ENCODE measurements at places on chromosomes 2 and 18.

DNA sequence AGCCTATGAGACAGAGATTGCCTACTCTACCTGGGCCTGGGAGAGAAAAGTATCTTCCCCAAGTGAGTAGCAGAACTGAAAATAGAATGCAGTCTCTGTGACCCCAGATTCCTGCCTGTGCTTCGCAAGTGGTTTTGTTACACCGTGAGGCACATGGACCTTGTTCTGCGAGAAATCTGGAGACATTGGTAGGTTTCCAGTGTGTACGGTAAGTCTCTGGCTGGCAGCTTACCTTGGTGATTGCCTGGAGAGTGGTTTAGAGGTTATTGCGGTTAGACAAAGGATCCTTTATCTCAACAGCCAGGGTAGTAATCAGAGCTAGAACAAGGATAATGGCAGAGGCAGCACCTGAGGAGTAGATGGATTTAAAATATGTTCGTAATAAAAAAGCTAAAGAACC is 606.0 kb upstream of the GCFC2 start:
- DNase-seq, result no peak

- no peak for DNase-seq
These were observed 66.4 kb downstream of the VIT start for GRCh38 chr2:36762764-36763490.

DNA sequence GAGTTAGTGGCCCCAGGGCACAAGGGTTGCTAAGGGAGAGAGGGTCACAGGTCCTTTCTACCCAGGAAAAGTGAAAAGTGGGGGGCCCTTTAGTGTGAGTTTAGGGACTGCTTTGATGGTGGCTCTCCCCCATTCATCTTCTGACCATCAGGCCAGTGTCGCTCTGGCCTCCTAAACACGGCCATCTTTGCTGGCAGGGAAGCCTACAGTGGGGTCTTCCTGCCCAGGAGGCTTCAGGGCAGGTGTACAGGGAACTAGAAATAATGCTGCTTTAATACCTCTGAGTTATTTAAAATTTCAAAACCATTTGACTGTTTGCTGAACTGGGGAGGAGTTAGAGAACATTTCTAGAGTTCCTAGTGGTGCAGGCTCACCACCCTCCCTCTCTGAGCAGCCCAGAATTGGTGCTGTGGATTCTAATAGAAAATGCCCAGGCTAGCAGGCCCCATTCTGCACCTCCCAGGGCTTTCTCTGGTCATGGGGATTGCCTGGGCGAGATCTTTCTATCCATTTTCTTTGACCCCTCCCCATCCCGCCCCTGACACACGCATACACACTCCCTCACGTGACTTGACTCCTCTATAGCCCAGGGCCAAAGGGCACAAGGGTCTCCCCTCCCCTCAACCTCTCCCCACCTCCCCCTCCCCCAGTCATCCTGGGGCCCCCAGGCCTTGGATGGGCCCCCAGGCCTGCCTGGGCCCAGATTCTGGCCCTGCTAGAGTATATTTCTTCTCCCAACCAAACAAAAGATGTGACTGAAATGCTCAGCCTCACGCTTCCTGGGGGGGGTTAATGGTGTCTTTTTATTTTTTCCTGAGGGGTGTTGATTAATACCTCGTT is 3.1 kb downstream of the PKDCC start:
- no peak for DNase-seq

DNA sequence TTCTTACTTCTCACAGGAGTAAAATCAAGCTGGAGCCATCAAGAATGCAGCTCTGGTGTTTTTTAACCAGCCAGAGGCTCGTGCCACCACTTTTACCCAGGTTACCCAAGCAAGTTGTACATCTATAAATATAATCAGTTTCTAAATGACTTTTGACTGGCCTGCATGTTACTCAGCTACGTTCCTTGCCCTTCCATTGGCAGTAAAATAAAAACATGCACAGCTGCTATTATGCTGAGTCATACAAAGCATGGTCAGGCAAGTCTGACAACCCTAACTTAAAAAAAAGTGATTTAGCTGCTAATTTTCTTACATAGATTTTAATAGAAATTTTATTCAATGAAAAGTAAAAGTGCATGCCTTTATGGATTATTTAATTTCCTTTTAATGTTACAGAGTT is 111.7 kb upstream of the CSRNP3 start:
- peak; percentile 71 for DNase-seq

DNA sequence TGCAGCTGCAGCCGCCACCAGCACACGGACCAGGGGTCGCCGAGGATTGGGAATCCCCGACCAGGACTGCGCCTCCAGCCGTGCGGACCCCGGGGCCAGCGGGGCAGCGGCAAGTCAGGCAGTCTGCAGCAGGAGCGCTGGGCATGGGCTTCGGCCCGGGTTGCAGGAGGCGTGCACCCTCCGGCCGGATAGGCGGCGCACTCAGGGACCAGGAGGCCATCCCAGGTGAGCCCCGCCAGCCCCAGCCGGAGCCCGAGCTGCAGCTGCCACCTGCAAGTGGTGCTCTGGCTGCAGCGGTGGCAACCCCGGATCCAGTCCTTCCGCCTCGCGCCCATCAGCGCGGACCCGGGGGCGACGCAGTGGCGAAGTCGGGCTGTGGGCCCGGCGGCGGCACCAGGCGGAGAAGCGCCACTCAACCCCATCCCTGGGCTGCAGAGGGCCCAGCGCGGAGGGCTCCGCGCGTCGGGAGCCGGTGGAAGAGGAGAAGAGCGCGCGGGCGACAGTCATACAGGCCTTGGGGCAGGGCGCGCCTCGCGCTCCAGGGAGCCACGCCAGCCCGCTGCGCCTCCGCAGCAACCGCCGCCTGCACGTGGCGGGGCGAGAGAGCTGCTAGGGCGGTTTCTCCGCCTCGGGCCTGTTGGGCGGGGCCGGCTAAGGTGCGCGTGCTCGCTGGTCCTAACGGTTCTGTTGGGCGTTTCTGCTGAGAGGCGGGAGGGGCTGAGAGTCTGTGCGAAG is 73.8 kb downstream of the RPIA start:
- peak; percentile 58 for DNase-seq

- no peak for DNase-seq
These were observed 21.3 kb upstream of the LDAH start for GRCh38 chr2:20844246-20844645.

DNA sequence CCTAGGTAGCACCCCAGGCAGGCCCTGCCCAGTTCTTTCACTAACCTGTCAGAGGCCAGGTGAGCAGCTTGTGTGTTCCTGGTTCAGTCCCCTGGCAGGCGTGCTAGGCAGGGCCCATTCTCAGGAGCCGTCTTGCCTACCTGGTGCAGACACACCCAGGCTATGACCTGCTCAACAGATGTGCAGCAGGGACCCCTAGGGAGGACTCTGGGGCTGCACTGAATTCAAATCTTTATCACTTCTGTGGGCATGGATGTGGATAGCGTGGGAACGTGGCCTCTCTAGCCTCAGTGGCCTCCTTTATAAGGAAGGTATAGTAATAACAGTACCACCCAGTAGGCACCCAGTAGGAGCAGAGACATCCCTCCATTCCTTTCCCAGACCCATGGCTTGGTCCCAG is 48.4 kb downstream of the PLEKHB2 start:
- DNase-seq, result no peak

- no peak for DNase-seq
These were observed 38.0 kb downstream of the EMILIN2 start for GRCh38 chr18:2884706-2885285.

DNA sequence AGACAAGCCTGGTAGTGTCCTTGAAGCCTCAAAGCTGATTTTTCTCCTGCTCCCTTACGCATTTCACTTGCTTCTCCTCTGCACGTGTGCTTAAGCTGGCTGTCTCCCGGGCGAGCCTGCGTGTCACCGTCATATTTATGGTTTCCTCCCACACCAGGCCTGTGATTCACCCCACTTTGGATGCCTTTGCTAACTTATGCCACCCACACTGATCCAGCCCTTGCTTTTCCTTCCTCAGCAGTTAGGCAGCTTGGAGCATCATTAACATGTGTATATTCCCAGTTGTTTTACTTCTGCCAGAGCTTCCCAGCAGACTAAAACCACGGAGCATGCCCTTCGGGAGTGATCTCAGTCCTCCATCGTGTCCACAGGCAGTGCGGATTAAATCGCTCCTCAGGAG is 2.2 kb downstream of the ST3GAL5 start:
- peak; percentile 89 for DNase-seq

- DNase-seq, result no peak
These were observed 295.4 kb upstream of the SPRED2 start for GRCh38 chr2:65727816-65728215.

- peak; percentile 38 for DNase-seq
These were observed 200.7 kb downstream of the DIS3L2 start for GRCh38 chr2:232162187-232162586.

DNA sequence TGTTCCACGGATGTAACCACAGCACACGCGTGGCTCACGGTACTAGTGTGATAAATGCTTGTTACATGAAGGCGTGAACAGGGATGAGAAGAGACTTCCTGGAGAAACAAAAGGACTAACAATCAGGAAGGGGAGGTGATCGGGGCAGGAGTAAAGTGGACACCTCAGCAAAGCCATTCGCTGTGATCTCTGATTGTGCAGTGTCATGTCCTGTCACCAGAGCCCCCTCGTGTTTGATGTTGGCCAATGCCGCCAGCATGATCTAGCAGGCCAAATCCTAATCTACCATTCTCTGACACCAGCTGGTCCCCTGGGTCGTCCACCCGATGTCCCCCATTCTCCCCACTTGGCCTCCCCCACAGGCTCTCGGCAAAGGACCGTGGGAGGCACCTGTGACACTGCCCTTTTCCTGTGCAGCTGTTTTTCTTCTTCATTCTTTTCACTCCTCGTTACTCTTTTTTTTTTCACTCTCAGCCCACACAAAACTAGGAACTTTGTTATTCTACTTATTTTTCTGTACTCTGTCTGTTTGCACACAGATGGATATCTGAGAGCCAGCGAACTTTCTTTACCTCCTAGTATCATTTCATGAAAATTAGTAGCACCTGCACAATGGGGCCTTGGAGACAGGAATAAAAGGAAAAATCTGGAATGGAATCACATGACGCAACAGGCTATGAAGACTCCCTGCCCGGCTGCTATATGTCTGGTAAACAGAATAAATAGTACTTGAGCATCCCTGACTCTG is 146.8 kb downstream of the TGIF1 start:
- peak; percentile 43 for DNase-seq

DNA sequence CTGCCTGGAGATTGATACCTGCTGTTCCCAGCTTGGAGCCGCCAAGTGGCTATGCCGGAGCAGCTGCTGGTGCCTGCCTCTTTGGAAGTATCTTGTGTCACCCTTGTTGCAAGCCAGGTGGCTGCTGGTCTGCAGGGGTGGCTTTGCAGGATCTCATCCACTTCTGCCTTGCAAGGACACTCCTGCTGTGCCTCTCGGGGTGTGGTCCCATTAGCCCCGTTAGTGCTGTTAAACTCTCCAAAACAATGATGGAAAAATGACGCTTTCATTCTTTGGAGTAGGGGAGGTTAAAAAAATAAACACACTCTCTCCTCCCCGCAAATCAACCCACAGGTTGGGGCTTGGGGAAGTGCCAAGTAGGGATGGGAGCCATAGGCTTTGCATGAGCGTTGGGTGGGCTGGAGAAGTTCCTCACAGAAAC is 352.8 kb downstream of the RNF144A start:
- DNase-seq, result no peak

DNA sequence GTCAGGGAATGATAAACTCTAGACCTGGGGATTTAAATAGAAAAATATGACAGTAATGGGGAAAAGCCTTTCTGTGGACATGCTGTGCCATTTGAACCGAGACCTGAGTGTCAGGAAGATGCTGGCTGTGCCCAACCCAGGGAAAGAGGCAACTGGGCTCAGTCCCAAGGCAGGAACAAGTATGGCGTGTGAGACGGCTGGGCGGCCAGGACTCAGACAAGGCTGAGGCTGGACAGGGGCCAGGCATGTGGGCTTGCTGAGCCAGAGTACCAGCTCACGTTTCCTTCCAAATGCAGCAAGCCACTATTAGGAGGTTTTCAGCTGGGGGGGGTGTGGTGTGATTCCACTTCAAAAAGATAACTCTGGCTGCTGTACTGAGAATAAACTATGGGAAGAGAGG is 92.4 kb downstream of the INPP5D start:
- peak; percentile 86 for DNase-seq

- peak; percentile 78 for DNase-seq
These were observed 43.1 kb upstream of the SLC39A10 start for GRCh38 chr2:195613922-195614321.

DNA sequence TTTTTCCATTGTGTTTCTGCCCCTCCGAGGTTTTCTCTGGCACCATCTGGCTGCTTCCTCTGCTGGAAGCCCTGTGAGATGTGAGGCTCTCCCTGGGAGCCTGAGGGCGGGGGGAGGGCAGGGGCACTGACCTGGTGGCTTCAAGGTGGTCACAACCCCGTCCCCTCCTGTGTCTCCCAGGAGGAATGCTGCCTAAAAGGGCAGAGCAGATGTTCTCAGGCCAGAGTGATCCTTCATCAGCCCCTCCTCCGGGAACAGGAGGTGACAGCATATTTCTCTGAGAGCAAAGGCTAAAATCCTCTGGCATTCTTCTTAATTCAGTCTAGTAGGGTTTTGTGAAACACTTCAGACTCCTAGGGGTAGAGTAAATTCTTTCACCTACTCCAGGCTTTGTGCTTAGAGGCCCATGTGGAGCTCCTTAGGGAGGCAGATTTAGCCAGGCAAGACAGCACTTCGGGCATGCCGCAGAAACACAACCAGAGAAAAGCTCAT is 18.3 kb upstream of the GREB1 start:
- DNase-seq, result no peak

- peak; percentile 21 for DNase-seq
These were observed 252.5 kb downstream of the ETAA1 start for GRCh38 chr2:67649331-67650261.

GRCh38 chr2:95323347-95324155 is 26.4 kb downstream of the KCNIP3 start:
- DNase-seq, result peak; percentile 37

GRCh38 chr2:222315443-222316121 is 16.8 kb upstream of the PAX3 start:
- no peak for DNase-seq

DNA sequence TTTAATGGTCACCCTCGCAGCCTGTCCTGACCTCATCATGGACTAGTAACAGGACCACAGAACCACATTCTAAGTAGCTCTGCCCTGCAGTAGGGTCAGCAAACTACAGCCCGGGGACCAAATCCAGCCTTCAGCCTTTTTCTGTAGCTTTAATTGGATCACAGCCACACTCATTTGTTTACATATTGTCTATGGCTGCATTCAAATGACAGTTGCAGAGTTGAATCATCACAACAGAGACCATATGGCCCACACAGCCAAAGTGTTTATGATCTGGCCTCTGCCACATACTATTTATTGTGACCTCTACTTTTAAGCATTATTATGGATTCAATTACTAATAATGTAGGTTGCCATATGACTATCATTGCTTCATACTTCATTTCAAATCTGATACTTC is 47.7 kb downstream of the MAP3K19 start:
- DNase-seq, result no peak

DNA sequence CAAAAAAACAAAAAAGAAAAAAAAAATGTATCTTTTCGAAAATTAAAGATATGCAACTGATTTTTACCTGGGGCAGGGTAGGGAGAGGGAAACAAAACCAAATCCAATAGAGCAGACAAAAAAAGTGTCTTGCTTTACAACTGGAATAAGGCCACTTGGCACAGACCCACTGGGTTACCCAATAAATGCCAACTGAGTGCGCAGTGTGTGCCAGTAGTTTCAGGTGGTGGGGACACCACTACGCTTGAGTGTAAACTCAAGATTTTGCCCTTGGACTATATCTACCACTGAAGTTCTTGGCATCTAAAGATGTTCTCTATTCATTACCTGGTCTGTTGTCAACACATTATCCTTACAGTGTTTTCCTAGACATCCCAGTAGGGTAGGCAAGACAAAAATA is 16.3 kb downstream of the VPS4B start:
- no peak for DNase-seq
